Glutamatergic neuron (in vitro differentiated cells): ENCODE measurements at places on chromosomes 2 and 18. TPM values are rescaled to one million over a fixed set of nuclear protein-coding genes. Genes with fewer than 3 reads are reported as not detected.
A peak's percentile ranks its signal among the peaks of the same experiment; 100 is the strongest.

DNA sequence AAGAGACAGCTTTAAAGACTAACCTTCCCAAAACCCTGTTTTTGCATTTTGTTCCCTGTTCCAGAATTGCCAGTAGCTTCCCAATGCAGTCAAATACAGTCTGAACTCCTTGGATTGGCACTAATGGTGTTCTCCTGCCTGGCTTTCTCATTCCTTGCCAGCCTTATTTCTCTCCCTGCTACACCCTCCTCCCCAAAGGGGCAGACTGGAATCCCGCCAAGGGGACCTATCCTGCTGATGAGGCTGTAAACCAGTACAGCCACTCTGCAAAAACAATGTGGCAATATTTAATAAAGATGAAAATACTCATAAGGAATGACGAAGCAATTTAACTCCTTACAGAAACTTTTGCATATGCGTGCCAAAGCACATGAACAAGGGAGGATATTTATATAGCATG is 4.5 kb upstream of the SLC4A5 start:
- H3K4me3 ChIP-seq: no peak overlapping the region
- no peaks in the 10 kb centered on the region for H3K36me3 ChIP-seq
- H3K27me3 ChIP-seq: peaks cover 1% of the 10 kb centered on the region
- H3K4me1 ChIP-seq: peaks cover 16% of the 10 kb centered on the region

Gene TMEM247
- total RNA-seq: not detected

GRCh38 chr2:189115126-189115525 is 64.4 kb downstream of the COL5A2 start:
- no peak overlapping the region for H3K4me3 ChIP-seq
- no peak for DNase-seq
- H3K27ac ChIP-seq: no peak overlapping the region
- H3K4me1 ChIP-seq: peaks cover 16% of the 10 kb centered on the region

Gene OR6B2
- total RNA-seq: not detected

DNA sequence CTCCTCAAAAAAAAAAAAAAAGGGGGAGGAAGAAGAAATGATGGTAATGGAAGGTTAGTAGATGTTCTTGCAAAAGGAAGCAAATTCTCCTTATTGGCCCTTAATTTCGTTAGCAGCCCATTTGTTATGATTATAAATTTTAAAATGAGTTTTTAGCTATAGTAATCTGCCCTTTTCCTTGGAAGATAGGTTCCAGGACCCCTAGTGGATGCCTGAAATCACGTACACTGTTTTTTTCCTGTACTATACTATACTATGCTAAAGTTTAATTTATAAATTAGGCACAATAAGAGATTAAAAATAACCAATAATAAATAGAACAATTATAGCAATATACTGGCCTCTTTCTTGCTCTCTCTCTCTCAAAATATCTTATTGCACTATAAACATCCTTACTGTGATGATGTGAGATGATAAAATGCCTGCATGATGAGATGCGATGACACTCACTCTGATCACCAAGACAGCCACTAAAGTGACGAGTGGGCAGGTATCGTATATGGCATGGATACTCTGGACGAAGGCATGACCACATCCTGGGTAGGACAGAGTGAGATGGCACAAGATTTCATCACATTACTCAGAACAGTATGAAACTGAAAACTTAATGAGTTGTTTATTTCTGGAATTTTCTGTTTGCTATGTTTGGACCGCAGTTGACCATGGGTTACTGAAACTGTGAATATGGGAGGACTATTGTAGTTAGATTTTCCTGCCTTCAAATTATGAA is 87.2 kb downstream of the KCTD18 start:
- no peak overlapping the region for H3K4me3 ChIP-seq
- H3K27me3 ChIP-seq: no peaks in the 10 kb centered on the region
- H3K27ac ChIP-seq: no peak overlapping the region
- H3K36me3 ChIP-seq: no peaks in the 10 kb centered on the region

- no peak for DNase-seq
- no peak overlapping the region for H3K27ac ChIP-seq
- H3K36me3 ChIP-seq: no peaks in the 10 kb centered on the region
- H3K4me3 ChIP-seq: no peak overlapping the region
Measured at GRCh38 chr2:136178941-136179601, 61.1 kb upstream of the CXCR4 start.

Gene SERPINB11
- total RNA-seq: not detected

- no peaks in the 10 kb centered on the region for H3K27me3 ChIP-seq
- DNase-seq: no peak
- no peak overlapping the region for H3K27ac ChIP-seq
- peaks cover 2% of the 10 kb centered on the region for H3K4me1 ChIP-seq
- no peaks in the 10 kb centered on the region for H3K36me3 ChIP-seq
- H3K4me3 ChIP-seq: no peak overlapping the region
Measured at GRCh38 chr18:2982452-2983269, 30.3 kb downstream of the LPIN2 start.

GRCh38 chr2:15009681-15010080 is 377.2 kb downstream of the LRATD1 start:
- no peak for DNase-seq
- H3K27ac ChIP-seq: no peak overlapping the region
- H3K36me3 ChIP-seq: peaks cover 8% of the 10 kb centered on the region
- H3K4me3 ChIP-seq: no peak overlapping the region
- H3K4me1 ChIP-seq: no peaks in the 10 kb centered on the region

GRCh38 chr18:72206814-72207213 is 337.3 kb downstream of the CBLN2 start:
- no peaks in the 10 kb centered on the region for H3K36me3 ChIP-seq
- peaks cover 3% of the 10 kb centered on the region for H3K27me3 ChIP-seq
- H3K27ac ChIP-seq: no peak overlapping the region

Gene DSG3
- total RNA-seq: not detected

Gene ID2
- 13.2 TPM for total RNA-seq

- no peaks in the 10 kb centered on the region for H3K36me3 ChIP-seq
- no peaks in the 10 kb centered on the region for H3K4me1 ChIP-seq
- no peak for DNase-seq
- H3K27me3 ChIP-seq: peaks cover 2% of the 10 kb centered on the region
Measured at GRCh38 chr2:38557217-38557616, 45.5 kb downstream of the HNRNPLL start.

DNA sequence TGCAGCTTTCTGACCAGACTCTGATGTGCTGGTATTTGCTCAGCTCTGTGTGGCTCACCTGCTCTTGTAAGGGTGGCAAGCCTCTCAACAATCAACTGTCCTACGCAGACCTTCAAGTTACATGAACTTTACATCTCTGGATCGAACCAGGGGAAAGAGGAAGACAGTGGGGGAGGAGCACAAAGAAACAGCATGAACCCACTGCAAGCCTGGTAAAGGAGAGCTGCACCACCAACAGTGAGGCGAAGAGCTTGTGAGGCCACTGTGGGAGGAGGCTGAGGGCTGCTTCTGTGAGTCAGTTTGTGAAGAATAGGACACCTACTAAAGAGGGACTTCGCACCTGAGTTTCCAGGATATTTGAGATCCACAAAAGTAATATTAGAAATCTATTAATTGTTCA is 18.8 kb upstream of the FAM110C start:
- H3K4me1 ChIP-seq: no peaks in the 10 kb centered on the region
- DNase-seq: no peak
- H3K36me3 ChIP-seq: no peaks in the 10 kb centered on the region

Gene C1D
- 16.8 TPM for total RNA-seq

Gene TLX2
- total RNA-seq: 21.2 TPM

DNA sequence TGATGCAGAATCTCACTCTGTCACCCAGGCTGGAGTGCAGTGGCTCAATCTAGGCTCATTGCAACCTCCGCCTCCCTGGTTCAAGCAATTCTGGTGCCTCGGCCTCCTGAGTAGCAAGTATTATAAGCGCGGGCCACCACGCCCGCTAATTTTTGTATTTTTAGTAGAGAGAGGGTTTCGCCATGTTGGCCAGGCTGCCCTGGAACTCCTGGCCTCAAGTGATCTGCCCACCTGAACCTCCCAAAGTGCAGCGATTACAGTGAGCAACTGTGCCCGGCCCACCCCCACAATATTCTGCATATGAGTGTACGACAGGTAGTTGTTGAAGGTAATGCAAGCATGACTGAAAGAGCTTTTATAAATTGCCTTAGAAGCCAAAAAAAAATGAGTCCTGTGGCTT is 1.2 kb downstream of the WDR75 start:
- H3K4me1 ChIP-seq: no peaks in the 10 kb centered on the region
- no peaks in the 10 kb centered on the region for H3K36me3 ChIP-seq
- no peak for DNase-seq
- peak overlapping the region; percentile 99 for H3K4me3 ChIP-seq
- no peak overlapping the region for H3K27ac ChIP-seq
- no peaks in the 10 kb centered on the region for H3K27me3 ChIP-seq

- H3K27me3 ChIP-seq: peaks cover 3% of the 10 kb centered on the region
- no peak overlapping the region for H3K4me3 ChIP-seq
- no peak for DNase-seq
- no peaks in the 10 kb centered on the region for H3K36me3 ChIP-seq
- H3K4me1 ChIP-seq: peaks cover 4% of the 10 kb centered on the region
Measured at GRCh38 chr2:226860087-226860486, 24.2 kb downstream of the RHBDD1 start.

GRCh38 chr18:13572148-13572547 is 154.2 kb downstream of the FAM210A start:
- no peak overlapping the region for H3K4me3 ChIP-seq
- H3K4me1 ChIP-seq: no peaks in the 10 kb centered on the region
- DNase-seq: no peak
- H3K36me3 ChIP-seq: no peaks in the 10 kb centered on the region
- H3K27ac ChIP-seq: no peak overlapping the region
- H3K27me3 ChIP-seq: peaks cover 4% of the 10 kb centered on the region

Gene RBM44
- 1.3 TPM for total RNA-seq

Gene UGT1A8
- not detected for total RNA-seq

DNA sequence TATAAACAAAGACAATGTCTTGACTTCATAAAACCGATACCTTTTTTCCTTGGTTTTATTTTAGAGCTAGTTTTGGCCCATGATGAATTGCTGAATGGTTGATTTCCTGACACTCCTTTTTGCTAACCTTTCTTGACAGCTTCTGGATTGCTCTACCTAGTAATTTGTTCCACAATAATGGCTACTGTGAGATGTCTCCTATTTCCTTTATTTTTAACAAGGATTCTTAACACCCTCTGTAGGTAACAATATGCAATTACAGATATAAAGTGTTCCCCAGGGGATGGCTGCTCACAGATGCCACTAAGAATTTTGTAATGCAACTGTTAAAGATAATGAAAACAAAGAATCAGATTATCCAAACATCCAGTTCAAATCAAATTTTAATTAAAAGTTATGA is 100.8 kb upstream of the ATP5MC3 start:
- peak overlapping the region; percentile 15 for H3K27ac ChIP-seq
- DNase-seq: no peak
- no peak overlapping the region for H3K4me3 ChIP-seq
- H3K36me3 ChIP-seq: no peaks in the 10 kb centered on the region
- H3K4me1 ChIP-seq: peaks cover 9% of the 10 kb centered on the region

- H3K4me1 ChIP-seq: peaks cover 18% of the 10 kb centered on the region
- peaks cover 38% of the 10 kb centered on the region for H3K27me3 ChIP-seq
- peaks cover 4% of the 10 kb centered on the region for H3K36me3 ChIP-seq
- H3K4me3 ChIP-seq: no peak overlapping the region
Measured at GRCh38 chr2:19360266-19360965, 2.0 kb upstream of the OSR1 start.

- no peaks in the 10 kb centered on the region for H3K4me1 ChIP-seq
- no peak overlapping the region for H3K4me3 ChIP-seq
- peaks cover 7% of the 10 kb centered on the region for H3K36me3 ChIP-seq
- no peak overlapping the region for H3K27ac ChIP-seq
- DNase-seq: no peak
Measured at GRCh38 chr2:240014327-240014726, 10.8 kb downstream of the NDUFA10 start.
